ENCODE measurements at places on chromosomes 12 and 14. TPM values are rescaled to one million over a fixed set of nuclear protein-coding genes. Genes with fewer than 3 reads are reported as not detected.

DNA sequence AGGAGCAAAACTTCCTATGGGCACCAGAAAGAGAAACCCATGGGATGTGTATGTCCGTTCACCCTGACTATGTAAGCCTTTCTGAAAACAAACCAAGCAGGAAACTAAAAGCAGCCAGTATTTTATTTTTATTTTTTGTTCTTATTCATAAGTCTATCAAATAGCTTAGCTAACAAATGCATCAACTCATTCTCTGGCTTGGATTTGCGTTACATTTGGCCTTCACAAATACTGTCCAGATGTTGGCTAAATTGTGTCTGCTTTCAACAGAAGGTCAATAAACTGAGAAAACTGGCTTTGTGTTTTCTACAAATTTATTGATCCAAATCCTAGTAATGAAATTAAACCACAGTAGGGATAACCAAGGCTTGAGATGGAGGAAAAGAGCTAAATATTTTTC is 379.0 kb downstream of the NOVA1 start:
- no peak overlapping the region for H3K4me3 ChIP-seq
- no peaks in the 10 kb centered on the region for H3K36me3 ChIP-seq
- no peaks in the 10 kb centered on the region for H3K4me1 ChIP-seq
- H3K27me3 ChIP-seq, result no peaks in the 10 kb centered on the region
- no peak overlapping the region for H3K27ac ChIP-seq

- no peaks in the 10 kb centered on the region for H3K36me3 ChIP-seq
- no peak for DNase-seq
- H3K4me3 ChIP-seq, result no peak overlapping the region
- no peaks in the 10 kb centered on the region for H3K27me3 ChIP-seq
These were observed 77.1 kb downstream of the STXBP6 start for GRCh38 chr14:24972844-24973243.

DNA sequence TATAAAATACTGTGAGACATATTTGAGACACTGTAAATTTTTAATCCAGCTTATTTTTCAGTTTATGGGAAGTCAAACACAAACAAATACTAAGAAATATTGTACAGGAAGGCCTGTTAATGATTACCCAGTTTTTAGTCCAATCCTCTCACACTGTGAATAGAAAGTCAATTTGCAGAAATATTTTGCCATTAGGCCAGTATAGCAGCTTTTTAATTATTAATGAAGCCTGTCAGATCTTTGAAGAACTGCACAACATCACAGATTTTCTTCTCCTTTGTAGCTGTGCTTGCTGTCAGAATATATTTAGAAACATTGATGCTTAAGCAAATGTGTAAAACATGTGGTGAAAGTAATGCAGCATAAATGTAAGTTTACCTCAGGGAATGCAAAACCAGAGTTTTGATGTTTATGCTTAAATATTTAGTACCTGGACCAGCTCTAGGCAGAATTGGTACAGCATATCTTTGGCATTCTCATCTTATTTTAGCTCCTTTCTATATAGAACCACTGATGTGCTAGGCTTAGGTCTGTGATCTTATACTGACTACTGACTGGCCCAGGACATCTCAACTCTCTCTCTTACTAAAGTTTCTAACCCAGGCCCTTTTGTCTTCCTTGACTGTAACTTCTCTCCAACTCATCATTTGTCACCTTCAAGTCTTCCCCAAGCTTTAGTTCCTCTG is 230.8 kb upstream of the NAV3 start:
- no peaks in the 10 kb centered on the region for H3K4me1 ChIP-seq
- no peak for DNase-seq
- no peak overlapping the region for H3K27ac ChIP-seq
- no peaks in the 10 kb centered on the region for H3K36me3 ChIP-seq

DNA sequence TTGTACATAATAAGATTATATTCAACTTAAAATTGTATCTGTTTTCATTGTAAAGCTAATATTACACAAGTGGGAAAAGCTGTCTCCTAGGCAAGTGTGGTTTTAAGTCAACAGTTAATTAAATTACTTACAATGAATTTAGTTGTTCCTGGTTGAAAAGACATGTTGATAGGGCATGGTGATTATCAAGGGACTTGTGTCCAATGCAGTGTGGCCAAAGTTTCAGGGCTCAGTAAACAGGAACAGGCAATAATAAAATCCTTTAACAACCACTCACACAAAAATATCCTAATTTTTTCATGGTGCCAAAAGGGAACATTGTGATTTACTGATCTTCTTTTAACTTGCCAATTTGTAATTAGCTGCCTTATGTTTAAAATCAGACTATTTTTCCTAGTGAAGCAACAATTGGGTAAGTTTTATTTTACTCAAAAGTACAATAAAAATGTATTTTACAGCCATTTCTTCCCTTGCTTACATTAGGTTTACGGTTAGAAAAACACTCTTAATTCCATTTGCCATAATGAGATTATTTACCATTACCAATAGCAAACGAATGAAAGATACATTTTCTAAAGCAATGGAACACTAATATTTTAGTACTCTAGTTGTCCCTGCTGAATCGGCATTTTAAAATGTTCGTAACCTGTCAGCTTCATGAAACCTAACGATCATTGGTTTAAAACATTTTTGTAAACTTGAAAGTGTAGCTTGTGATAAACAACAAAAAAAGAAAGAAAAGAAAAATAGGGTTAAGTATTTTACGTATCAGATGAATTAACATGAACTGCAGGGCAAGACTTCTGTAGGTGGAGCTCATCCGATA is 1.8 kb upstream of the WNK1 start:
- peak overlapping the region; percentile 58 for H3K4me3 ChIP-seq
- no peaks in the 10 kb centered on the region for H3K36me3 ChIP-seq
- peaks cover 22% of the 10 kb centered on the region for H3K4me1 ChIP-seq
- H3K27me3 ChIP-seq, result no peaks in the 10 kb centered on the region

GRCh38 chr12:85281636-85282312 is 1.8 kb downstream of the ALX1 start:
- H3K4me3 ChIP-seq, result peak overlapping the region; percentile 86
- no peak overlapping the region for H3K27ac ChIP-seq

GRCh38 chr12:1083151-1083888 is 92.3 kb downstream of the ERC1 start:
- peak; percentile 36 for DNase-seq
- H3K36me3 ChIP-seq, result no peaks in the 10 kb centered on the region
- peaks cover 26% of the 10 kb centered on the region for H3K4me1 ChIP-seq
- H3K27ac ChIP-seq, result peak overlapping the region; percentile 39

DNA sequence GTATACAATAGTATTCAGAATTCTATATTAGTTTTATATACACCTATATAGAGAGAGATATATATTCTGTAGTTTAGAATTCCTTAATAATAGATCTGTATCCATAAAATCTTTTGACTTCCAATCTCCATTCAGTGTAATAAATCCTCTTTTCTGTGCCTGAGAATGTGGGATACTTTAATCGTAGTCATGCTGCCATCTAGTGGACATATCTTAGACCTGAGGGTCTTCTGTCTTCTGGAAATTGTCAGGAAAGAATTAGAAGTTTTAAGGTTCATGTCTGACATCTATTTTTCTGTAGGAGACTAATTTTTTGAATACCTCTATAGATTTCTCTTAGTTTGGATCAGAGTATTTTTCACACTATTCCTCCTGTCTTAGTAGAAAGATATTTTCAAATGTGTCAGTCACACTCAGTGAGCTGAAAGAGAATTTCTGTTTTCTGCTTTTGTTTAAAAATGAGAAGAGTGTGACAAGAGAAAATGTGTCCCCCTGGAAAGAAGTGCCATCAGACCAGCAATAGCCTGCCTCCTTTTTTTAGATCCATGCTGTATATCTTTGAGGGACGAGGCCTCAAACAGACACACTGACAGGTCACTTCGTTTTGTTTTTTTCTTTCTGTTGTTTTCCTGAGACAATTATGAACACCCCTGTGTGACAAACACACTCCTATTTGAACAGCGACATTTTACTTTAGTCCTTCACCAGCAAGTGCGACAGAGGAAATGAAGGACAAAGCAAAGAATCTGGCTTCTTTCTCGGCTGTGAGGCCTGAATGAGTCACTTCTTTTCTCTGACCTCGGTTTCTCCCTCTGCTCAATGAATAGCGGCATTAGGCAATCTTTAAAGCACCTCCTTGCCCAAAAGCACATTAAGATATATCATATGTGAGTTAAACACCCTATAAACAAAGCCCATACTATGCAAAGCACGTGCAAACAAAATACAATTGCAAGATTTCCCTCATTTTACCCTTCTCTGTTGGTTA is 96.3 kb downstream of the GALC start:
- no peaks in the 10 kb centered on the region for H3K4me1 ChIP-seq
- no peaks in the 10 kb centered on the region for H3K36me3 ChIP-seq
- H3K27ac ChIP-seq, result no peak overlapping the region

DNA sequence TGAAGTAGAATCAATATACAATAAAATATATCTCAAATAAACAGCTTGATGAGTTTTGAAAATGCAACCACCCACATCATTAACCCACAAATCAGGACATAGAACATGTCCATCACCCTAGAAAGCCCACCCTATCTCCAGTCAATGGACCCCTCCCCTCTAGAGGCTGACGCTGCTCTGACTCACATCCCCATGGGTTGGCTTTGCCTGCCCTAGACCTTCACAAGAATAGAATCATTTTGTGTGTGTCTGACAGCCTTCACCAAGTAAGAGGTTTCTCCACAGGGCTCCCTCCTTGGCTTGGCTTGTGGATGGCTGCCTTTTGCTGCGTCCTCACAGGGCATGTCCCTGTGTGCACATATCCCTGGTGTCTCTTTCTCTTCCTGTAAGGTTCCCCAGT is 250.2 kb upstream of the RTL1 start:
- no peak for DNase-seq
- peaks cover 5% of the 10 kb centered on the region for H3K4me1 ChIP-seq
- no peaks in the 10 kb centered on the region for H3K36me3 ChIP-seq
- H3K4me3 ChIP-seq, result no peak overlapping the region
- no peaks in the 10 kb centered on the region for H3K27me3 ChIP-seq

DNA sequence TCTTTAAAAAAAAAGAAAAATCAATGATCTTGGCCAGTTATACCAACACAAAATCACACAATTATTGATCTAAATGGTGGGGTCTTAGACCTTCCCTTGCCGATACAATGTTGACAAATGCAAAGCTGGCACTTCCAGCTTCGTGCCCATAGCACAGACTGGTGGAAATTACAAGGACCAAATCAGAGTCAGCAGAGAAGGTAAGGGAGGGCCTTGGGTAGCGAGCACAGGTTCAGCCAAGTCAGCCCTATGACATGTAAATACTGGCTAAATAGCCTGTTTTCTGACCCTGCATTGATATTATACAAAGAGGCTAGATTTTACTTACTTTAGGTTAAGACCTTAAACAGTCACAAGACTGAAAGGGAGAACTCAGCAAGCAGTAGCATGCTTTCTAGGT is 30.3 kb upstream of the WDR89 start:
- H3K4me1 ChIP-seq, result no peaks in the 10 kb centered on the region
- no peak for DNase-seq
- H3K27me3 ChIP-seq, result no peaks in the 10 kb centered on the region
- H3K4me3 ChIP-seq, result no peak overlapping the region
- no peaks in the 10 kb centered on the region for H3K36me3 ChIP-seq

- H3K4me3 ChIP-seq, result no peak overlapping the region
- H3K27me3 ChIP-seq, result no peaks in the 10 kb centered on the region
- peaks cover 8% of the 10 kb centered on the region for H3K4me1 ChIP-seq
- peak; percentile 8 for DNase-seq
These were observed 186.0 kb upstream of the ABCD2 start for GRCh38 chr12:39805651-39806050.

GRCh38 chr12:16325426-16325825 is 22.0 kb upstream of the MGST1 start:
- no peaks in the 10 kb centered on the region for H3K27me3 ChIP-seq
- no peak overlapping the region for H3K4me3 ChIP-seq
- no peak for DNase-seq
- H3K36me3 ChIP-seq, result no peaks in the 10 kb centered on the region
- no peaks in the 10 kb centered on the region for H3K4me1 ChIP-seq

GRCh38 chr14:21486640-21487087 is 9.7 kb downstream of the TOX4 start:
- no peak overlapping the region for H3K27ac ChIP-seq
- peaks cover 20% of the 10 kb centered on the region for H3K36me3 ChIP-seq
- H3K4me1 ChIP-seq, result no peaks in the 10 kb centered on the region
- H3K27me3 ChIP-seq, result no peaks in the 10 kb centered on the region

DNA sequence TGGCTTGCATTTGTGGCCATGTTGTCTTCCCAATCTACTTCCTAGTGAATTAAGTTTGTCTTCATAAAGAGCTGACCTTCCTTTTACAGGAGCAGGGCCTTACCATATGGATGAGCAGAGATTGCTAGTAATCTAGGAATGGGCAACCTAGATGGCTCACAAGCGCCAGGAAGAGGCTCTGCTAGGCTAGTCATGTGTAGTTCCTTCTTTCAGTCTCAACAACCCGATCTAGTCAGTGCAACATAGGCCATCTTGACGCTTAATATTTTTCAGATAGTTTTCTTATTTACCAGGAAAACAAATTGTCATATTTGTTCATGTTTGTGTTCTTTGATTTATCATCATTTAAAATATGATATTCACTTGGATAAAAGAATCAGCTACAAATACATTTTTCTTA is 48.2 kb upstream of the TPH2 start:
- H3K4me1 ChIP-seq, result no peaks in the 10 kb centered on the region
- no peaks in the 10 kb centered on the region for H3K27me3 ChIP-seq

GRCh38 chr12:124531281-124531745 is 36.1 kb downstream of the NCOR2 start:
- H3K4me3 ChIP-seq, result no peak overlapping the region
- peak; percentile 46 for DNase-seq
- no peak overlapping the region for H3K27ac ChIP-seq
- H3K27me3 ChIP-seq, result no peaks in the 10 kb centered on the region

GRCh38 chr14:75315144-75315543 is 36.5 kb downstream of the FOS start:
- H3K4me1 ChIP-seq, result peaks cover 3% of the 10 kb centered on the region
- no peaks in the 10 kb centered on the region for H3K36me3 ChIP-seq
- no peak overlapping the region for H3K4me3 ChIP-seq
- no peak overlapping the region for H3K27ac ChIP-seq
- no peaks in the 10 kb centered on the region for H3K27me3 ChIP-seq
- no peak for DNase-seq

GRCh38 chr12:67599691-67600090 is 48.9 kb upstream of the DYRK2 start:
- H3K4me1 ChIP-seq, result peaks cover 3% of the 10 kb centered on the region
- H3K27ac ChIP-seq, result no peak overlapping the region
- H3K4me3 ChIP-seq, result no peak overlapping the region
- no peaks in the 10 kb centered on the region for H3K27me3 ChIP-seq

- H3K4me3 ChIP-seq, result peak overlapping the region; percentile 70
- H3K36me3 ChIP-seq, result peaks cover 27% of the 10 kb centered on the region
- peaks cover 19% of the 10 kb centered on the region for H3K27me3 ChIP-seq
- peak overlapping the region; percentile 99 for H3K27ac ChIP-seq
- DNase-seq, result peak; percentile 96
These were observed 4.5 kb downstream of the AJUBA start for GRCh38 chr14:22977684-22978486.

- H3K27ac ChIP-seq, result no peak overlapping the region
- H3K4me1 ChIP-seq, result no peaks in the 10 kb centered on the region
- no peak for DNase-seq
- H3K4me3 ChIP-seq, result no peak overlapping the region
- peaks cover 21% of the 10 kb centered on the region for H3K36me3 ChIP-seq
These were observed 111.4 kb downstream of the TRAFD1 start for GRCh38 chr12:112236786-112237185.

GRCh38 chr12:93338598-93338997 is 39.1 kb upstream of the NUDT4 start:
- H3K36me3 ChIP-seq, result no peaks in the 10 kb centered on the region
- no peak overlapping the region for H3K4me3 ChIP-seq
- no peak overlapping the region for H3K27ac ChIP-seq
- no peaks in the 10 kb centered on the region for H3K4me1 ChIP-seq
- no peak for DNase-seq

The TCL1B gene
- total RNA-seq, result 5.5 TPM

The MLEC gene
- total RNA-seq, result 217 TPM

The SNRNP35 gene
- total RNA-seq, result 10.6 TPM

The CIROP gene
- total RNA-seq, result not detected

The PTPRQ gene
- not detected for total RNA-seq

The LRRIQ1 gene
- 0.47 TPM for total RNA-seq

The IL22 gene
- not detected for total RNA-seq

The RNASE7 gene
- not detected for total RNA-seq

Data from GM23338 (cell line).